Activated T-helper 9 cell treated with anti-CD3 and anti-CD28 coated beads, Interleukin-2, amount 50 U/mL, for 16 hours (primary cell): ENCODE measurements at places on chromosomes 13 and 19.

- DNase-seq = no peak
Observed at GRCh38 chr19:6916952-6917351, 29.6 kb downstream of the ADGRE1 start.

GRCh38 chr13:20389696-20390525, 135.7 kb downstream of the CRYL1 start:
- no peak for DNase-seq

GRCh38 chr19:3006075-3006767, 22.9 kb downstream of the TLE2 start:
- no peak for DNase-seq

DNA sequence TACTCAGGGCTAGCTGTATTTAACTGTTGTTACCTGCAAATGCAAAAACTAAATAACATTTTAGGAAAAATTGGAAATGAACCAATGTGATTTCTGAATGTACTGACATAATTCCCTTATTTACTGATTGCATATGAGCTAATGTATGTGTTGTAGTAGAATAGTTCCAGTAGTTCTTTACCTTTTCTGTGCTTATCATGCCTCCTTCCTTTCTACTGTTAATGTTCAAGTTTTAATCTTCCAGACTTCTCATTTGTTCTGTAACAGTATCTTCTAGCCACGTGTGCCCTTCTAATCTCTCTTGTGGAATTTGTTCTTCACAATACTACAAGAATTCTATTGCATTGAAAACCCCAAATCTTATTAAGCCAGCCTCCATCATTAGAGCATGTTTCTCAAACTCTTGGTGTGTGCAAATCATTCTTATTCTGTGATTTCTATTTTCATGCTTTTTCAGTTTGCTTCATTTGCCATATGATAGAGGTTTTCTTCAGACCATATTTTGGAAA, 17.7 kb downstream of the LSM14A start:
- no peak for DNase-seq

GRCh38 chr19:1360126-1360817, 23.4 kb upstream of the NDUFS7 start:
- no peak for DNase-seq

GRCh38 chr19:55451163-55451964, 8.3 kb upstream of the SHISA7 start:
- no peak for DNase-seq

DNA sequence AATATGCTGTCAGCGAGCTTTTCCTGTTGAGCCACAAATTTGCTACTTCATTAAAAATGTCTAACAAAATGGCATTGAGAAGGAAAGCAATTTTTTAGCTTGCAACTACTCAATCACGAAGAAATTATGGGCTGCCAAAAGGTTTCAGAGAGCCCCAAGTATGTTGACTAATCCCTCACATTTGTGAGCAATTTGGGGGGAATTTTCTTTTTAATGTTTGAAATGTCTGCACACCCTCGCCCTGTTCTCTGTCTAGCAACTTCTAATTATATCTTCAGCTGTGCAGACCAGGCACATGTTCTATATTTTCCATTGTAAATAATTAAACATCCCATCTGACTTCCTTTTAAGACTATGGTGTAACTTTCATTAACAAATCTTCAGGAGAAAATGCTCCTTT, 192.9 kb downstream of the DCT start:
- no peak for DNase-seq

- peak; percentile 27 for DNase-seq
Observed at GRCh38 chr19:5170329-5170745, 170.3 kb downstream of the PTPRS start.

DNA sequence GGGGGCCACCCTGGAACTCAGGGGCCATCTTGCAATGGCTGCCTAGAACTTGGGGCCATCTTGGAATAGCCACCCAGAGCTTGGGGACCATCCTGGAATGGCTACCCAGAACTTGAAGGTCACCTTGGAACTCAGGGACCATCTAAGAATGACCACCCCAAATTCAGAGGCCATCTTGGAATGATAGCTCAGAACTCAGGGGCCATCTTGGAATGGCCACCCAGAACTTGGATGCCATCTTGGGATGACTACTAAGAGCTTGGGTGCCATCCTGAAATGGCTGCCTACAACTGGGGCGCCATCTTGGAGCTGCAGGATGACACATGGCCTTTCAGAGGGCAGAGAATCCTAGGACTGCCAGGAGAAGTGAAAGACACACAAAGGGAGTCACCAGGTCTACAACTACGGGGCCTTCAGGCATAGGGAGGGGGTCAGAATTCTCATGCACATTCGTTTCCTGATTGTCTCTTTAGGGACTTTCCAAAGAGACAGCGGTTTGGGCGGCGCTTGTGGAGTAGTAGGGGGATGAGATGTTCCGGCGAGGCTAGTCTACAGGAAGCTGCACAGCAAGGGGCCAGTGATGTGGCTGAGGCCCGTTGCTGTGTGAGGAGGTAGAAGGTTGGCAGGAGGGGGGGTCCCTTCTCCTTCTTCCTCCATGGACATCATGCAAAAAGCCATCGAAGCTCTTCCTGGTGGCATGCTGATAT, 125.0 kb downstream of the IER2 start:
- no peak for DNase-seq

DNA sequence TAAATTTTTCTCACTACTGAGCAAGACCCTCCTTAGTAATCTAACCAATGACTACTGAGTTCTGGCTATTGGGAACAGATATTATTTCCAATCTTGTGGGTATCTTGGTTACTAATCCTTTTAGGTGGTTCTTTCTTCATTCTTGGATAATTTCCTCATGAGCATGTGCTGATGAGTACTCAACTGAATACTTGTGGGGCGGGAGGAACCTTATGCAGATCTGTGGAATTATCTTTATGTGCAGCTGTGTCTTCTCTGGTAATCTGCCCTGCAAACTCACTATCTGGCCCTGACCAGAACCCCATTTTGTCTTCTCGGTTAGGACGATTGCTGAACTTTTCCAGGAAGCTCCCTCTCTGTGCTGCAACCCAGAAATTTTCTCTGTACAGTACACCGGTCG, 89.7 kb upstream of the TRPC4 start:
- DNase-seq = no peak

DNA sequence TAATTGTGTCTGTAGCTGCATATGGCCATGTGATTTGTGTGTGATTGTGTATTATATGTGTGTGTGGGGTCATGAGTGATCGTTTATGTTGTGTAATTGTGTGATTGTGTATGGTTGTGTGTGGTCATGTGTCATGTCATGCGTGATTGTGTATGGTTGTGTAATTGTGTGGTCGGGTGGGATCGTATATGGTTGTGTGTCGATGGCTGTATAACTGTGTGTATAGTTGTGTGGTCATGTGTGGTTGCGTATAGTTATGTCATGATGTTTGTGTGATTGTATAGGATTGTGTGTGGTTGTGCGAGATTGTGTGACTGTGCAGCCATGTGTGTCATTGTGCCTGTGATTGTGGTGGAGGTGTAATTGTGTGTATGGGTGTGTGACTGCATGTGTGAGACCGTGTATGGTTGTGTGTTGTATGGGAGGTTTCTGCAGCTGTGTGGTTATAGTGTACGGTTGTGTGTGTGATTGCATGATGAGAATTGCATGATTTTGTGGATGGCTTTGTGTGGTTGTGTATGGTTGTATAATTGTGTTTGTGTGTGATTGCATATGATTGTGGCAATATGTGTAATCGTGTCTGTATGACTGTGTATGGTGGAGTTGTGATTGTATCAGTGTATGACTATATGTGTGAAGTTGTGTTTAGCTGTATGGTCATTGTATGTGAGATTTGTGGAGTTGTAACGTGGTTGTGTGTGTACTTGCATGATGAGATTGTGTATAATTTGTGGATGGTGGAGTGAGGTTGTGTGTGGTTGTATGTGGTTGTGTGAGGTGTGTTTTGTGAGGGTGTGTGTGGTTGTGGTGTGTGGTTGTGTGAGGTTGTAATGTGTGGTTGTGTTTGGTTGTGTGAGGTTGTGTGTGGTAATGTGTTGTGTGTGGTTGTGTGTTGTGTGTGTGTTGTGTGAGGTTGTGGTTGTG, 2.2 kb downstream of the TMPRSS9 start:
- no peak for DNase-seq

DNA sequence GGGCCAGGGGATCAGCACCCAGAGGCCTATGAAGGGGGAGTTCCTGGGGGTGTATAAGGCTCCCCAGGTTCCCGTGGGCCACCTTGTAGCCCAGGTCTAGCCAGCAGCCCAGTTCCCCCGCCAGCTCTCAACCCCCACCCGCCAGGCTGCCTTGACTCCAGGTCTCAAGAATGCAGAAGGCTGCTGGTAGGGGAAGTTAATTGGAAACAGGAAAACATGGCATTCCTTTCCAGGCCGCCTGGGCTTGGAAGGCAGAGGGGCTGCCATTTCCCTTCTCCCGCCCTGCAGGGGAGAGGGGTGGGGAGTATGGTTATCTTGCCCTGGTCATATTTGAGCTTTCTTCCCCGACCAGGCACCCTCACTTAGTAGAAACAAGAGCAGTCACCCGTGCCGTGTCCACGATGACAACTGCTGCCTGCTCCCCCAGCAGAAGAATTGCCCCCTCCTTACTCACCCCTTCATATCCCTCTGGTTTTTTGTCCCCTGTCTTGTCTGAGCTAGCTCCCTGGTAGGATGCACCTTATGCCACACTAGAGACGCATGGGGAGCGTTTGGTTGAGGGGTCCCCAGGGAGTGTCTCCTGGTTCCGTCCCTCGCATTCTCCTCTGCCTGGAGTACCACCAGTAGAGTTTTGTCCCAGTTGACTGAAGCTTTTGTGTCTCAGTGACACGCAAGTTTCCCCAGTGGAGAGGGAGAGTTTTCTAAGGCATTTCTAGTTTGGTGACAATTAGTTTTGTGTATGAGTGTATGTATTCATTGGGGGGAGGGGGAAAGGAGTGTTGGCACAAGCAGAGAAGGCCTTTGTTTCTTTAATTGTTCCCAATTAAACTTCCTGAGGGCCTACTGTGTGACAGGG, 4.5 kb downstream of the BICRA start:
- DNase-seq = no peak

DNA sequence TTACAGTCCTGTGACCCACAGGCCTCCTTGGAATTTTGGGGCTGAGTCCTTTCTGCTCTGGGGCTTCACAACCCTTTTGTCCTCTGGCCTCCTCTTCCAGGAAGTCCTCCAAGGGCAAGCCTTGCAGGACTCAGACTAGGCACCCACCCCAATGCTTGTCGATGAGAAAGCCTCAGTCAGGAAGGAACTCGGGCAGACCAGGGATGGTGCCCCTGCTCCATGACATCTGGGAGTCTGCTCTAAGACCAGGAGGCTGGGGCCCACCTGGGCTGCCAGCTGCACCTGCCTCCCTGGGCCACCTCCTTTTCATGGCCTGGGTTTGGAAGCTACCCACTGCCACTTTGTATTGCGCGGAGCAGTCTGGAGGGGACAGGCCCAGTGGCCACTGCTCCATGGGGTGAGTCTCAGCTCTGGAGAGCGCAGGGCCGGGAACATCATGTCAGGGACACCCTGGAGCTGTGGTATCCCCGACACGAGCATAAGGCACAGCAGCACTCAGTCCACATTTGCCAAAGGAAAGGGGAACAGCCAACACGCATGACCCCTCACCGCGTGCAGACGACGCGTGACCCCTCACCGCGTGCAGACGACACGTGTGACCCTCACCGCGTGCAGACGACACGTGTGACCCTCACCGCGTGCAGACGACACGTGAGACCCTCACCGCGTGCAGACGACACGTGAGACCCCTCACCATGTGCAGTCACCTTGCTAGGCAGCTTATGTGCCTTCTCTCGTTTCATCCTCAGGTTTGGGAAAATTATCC, 10.8 kb downstream of the C2CD4C start:
- DNase-seq = no peak

DNA sequence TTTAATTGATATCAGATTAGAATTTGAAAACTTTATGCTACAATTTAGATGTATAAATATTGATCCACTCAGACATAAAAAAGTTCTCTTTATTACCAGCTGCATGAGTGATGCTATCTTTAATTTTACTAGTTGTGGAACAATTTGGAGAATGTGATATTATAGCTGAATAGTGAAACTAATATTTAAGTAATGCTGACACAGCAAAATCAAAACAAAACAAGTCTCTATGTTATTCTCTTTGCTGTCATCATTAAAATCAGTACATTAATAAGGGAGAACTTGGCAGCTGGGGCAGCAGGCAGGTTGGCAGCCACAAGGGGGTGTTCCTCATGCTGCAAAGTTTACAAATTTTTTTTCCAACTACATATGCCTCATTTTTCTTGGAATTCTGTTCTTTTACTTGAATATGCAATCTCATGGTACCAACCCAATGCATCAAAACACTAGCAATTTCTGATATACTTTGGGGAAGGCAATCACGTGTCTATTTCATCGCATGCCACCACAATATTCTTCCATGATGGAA, 585.3 kb downstream of the FGF9 start:
- DNase-seq = no peak

GRCh38 chr13:101205408-101205807, 210.9 kb downstream of the NALCN start:
- no peak for DNase-seq

DNA sequence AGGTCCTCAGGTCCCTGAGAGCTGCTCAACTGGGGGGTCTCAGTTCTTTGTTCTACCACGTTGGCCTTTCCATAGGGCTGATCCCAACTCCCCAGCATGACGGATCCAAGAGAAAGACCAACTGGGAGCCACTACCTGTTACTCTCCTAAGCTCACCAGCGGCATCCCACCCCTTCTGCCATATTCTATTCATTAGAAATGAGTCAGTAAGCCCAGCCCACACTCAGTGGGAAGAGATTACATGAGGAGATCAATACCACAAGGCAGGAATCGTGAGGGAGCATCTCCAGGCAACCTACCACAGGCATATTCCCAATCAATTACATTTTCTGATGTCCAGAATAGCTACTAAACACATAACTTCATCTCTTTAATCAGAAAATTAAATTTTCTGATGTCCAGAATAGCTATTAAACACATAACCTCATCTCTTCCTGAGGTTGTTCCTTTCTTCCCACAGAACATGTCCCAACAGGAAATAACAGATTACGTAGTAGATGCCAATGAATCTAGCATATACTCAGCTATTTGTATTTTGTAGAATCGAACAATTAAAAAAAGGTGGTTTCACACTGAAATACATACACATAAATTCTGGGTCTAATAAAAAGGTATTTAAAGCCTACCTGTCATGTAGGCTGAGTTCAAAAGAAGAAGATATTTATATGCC, 708.1 kb upstream of the ARGLU1 start:
- DNase-seq = no peak

DNA sequence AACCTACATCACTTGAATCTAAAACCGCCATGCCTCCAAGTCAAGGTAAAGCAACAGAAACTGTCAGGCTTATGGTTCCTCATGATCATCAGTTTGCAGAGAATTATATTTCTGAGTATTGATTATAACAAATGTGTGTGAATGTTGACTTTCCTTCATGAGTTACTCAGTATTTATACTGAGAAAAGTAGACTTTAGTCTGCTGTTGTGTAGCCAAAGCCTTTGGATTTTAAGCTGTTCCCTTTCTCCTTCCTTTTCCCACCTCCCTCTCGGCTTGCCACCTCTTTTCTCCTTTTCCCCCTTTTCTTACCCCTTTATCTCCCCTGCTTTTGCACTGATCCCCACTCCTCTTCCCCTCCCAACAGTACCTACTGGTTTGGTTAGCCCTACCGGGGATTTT, 20.7 kb upstream of the GPR18 start:
- DNase-seq = no peak

GRCh38 chr19:29093553-29093908, 119.4 kb downstream of the UQCRFS1 start:
- DNase-seq = no peak
